CD4-positive, alpha-beta T cell (primary cell): ENCODE measurements at places on chromosomes 16 and 17.

- DNase-seq, result no peak
Measured at GRCh38 chr16:867421-868385, 67.2 kb upstream of the GNG13 start.

DNA sequence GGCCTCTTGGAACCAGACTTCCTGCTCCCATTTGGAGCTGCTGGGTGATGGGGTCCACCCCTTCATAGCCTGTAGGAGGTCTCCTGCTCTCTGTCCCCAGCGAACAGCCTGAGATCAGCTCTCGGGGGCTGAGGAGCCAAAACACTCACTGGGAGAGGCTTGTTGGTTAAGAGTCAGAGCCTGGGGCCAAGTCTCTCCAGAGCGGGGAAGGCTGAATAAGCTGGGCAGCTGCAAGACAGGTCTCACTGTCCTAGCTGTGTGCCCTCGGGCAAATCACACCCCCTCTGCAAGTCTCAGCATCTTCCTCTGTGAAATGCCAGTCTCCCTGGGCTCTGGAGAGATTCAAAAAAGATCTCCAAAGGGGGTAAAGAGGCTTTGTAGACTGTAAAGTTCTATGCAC is 174.6 kb downstream of the WSCD1 start:
- DNase-seq, result no peak

DNA sequence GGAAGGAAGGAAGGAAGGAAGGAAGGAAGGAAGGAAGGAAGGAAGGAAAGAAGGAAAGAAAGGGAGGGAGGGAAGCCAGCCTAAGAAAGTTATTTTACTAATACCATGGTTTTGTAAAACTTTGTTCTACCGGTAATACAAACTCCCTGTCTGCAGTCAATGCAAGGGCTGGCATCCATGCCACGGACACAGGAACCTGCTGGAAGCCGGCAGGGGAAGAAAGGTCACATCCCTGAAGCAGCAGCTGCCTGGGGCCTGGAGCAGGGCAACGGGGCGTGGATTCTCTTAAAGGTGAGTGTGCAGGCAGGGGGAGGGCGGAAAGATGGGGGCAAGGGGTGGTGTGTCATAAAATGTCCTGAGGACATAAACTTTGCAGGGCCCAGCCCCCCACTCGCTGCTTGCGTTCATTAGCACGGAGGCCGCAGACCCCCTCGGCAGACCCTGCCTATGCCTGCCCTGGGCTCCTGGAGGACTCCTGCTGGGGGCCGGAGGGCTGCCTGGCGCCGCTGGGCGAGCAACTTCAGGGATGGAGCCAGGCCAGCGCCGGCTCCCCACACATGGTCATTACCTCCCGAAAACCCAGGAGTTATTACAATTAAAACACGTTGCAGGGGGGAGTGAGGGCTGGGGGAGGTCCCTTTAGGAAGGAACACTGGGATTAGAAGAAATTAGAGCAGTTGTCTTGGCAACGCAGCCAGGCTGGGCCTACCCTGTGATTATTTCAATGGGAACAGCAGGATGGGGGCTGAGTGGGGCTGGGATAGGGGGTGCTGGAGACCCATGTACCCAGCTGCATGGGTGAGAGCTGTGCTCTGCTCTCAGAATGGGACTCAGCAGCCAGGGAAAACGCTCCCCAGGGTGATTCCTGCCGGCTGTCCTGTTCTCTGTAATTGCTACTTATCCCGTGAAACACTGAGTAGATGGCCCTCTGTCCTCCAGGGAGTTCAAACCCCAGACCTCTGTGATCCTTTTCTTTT is 257.9 kb downstream of the SOX9 start:
- DNase-seq, result no peak

DNA sequence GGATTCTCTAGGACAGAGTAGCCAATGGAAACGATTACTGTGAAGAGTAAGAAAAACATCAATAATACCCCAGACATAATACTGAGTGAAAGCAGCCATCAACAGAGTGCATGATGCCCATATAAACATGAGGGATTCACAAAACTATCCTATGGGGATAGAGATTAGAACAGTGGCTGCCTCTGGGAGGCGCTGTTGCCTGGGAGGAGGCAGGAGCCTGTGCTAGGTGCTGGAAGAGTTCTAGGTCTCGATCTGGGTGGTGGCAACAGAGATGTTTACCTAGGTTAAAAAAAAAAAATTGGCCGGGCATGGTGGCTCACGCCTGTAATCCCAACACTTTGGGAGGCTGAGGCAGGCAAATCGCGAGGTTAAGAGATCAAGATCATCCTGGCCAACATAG is 7.9 kb downstream of the FA2H start:
- no peak for DNase-seq

- DNase-seq, result no peak
Measured at GRCh38 chr17:60165223-60165622, 15.4 kb downstream of the CA4 start.

- no peak for DNase-seq
Measured at GRCh38 chr16:10103118-10103517, 79.1 kb downstream of the GRIN2A start.

DNA sequence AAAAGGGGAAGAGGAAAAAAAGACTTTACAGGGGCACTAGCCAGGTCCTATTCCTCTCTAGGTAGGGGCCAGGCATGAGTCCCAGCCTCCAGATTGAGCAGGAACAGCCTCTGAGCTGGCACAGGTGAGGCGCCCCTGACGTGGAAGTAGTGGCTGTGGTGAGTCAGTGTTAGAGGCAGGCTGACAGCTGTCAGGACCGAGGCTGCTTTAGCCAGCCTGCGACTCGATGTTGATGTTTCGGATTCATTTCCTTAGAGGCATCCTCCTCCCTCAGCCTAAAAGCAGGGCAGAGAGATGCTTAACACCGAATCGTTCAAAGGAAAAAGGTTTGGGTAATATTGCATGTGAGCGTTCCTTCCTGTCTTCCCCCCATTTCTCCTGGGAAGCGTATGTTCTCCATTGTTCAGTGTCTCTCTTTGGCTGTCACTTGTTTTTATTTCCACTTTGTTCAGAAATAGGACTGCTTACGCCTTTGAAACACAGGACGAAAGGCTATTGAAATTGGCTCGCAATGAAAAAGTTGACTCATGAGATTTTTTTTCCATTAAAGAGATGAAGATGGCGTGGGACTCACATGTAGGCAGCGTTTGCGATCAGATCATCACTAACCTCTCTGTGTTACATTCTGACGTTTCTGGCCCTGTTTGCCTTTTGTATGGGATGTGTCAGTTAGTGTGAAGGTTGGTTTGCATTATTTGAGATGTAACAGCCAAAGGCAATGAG is 1.3 kb downstream of the KIAA0513 start:
- peak; percentile 65 for DNase-seq

DNA sequence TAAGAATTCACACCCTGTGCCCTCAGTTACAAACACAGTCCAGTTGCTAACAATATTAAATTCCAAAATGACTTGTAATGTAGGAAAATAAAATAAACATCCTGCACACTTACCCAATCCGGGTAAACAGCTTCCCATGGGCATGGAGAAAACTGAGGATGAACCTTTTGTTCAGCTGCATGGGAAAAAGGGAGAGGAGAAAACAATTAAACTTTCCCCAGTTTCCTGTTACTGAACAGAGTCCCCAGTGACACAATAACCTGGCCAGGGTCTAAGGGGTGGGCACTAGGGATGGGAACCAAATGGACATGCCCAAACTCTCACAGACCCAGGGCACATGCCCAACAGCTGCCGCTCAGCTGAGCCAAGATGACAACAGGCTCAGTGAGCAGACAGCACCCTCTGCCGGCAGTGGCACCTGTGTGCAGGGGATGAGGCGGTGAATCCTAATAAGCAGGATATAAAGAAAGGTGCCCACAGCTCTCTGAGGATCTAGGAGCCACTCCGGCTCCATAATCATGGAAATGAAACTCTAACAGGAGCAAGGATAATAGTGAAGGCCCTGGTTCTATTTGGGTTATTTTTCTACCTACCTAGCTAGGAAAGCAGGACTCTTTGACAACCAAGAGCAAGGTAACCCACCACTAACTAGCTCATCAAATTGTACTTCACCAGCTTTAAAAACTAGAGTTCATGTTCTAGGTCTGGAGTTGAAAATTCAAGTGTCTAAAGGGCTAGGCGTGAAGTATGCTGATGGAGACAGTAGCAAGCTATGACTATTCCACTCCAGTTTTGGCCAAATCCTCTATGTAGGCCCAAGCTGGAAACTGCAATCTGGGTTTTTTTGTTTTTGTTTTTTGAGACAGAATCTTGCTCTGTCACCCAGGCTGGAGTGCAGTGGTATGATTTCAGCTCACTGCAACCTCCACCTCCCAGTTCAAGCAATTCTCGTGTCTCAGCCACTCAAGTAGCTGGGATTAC is 58.8 kb downstream of the SMG6 start:
- DNase-seq, result peak; percentile 89

DNA sequence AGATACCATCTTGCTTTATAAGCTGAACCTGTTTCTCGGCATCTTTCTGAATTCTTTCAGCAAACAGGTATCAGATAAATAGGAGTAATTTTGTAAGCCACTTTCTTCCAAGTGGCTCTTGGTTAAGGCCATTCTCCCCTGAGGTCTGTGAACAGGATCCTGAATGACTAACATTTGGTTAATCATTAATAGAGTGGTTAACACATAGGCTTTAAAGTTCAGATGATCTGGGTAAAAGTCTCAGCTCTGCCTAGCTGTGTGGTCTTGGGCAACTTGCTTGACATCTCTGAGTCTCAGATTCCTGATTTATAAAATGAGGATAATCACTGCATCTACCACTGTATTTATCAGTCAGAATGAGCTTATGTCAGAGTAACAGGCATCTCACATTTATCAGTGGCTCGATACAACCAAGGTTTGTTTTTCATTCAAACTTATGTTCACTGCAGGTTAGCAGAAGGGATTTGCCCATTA is 44.4 kb upstream of the ANKFN1 start:
- no peak for DNase-seq

DNA sequence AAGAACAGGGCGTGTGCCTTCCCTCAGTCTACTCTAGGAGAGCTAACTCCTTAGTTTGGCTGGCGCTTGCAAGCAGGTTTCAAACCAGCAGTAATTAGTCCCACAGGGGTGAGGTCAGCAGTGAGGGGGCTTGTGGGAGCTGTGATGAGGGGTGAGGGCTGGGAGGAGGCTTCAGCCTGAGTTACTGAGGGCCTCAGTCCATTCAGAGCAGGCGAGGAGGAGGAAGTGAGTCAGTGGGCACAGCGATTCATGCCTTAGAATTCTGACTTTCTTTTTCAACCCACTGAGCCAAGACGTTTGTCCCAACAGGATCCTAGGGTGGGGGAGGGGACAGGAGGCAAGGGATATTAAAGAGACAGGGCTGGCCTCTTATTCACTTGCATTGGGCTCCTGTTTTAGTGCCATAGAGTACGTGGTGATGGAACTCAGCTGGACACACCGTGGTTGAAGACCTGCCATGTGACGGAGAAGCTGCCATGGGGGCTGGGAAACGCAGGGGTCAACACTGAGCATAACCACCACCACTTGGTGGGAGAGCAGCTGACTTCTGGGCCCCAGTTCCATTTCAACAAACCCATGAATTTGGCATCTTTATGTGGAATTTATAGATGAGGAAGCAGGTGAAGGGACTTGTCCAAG is 8.3 kb upstream of the ITGA3 start:
- no peak for DNase-seq

DNA sequence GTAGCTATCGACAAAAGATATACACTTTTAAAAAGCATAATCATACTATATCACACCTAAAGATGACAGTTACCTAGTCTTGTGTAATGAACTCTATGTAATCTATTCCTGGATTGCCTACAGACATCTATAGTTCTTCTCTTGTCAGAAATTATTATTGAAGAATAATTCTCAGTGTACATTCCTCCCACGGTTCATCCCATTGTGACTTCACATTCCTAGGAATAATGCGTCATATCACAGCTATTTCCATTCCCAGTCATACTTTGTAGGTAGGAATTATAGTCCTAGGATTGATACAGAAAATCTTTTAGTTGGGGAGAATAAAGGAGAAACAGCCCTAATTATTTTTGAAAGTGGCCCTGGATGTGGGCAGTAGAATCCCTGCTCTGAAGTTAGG is 44.0 kb upstream of the ABCC11 start:
- no peak for DNase-seq

- no peak for DNase-seq
Measured at GRCh38 chr17:37614823-37615222, 5.6 kb upstream of the SYNRG start.
